HCT116 (cell line): ENCODE measurements at places on chromosomes 4 and X.

- H3K27me3 ChIP-seq: no peaks in the 10 kb centered on the region
- DNase-seq: no peak
- H3K4me3 ChIP-seq: no peak overlapping the region
Measured at GRCh38 chr4:165347647-165348569, 20.4 kb downstream of the MSMO1 start.

- no peak overlapping the region for H3K27ac ChIP-seq
- no peaks in the 10 kb centered on the region for H3K27me3 ChIP-seq
- H3K36me3 ChIP-seq: no peaks in the 10 kb centered on the region
- peaks cover 10% of the 10 kb centered on the region; the same call in 1 of the 2 replicates for H3K4me1 ChIP-seq
- peak overlapping the region; percentile 64 for H3K4me3 ChIP-seq
Measured at GRCh38 chrX:150363561-150364346, 637 bp downstream of the MAMLD1 start.

- H3K36me3 ChIP-seq: peaks cover 2% of the 10 kb centered on the region; the same call in 1 of the 2 replicates
- no peaks in the 10 kb centered on the region for H3K4me1 ChIP-seq
- no peak for DNase-seq
- no peak overlapping the region for H3K27ac ChIP-seq
- no peak overlapping the region for H3K4me3 ChIP-seq
- H3K27me3 ChIP-seq: no peaks in the 10 kb centered on the region
Measured at GRCh38 chr4:105273230-105273629, 126.6 kb downstream of the TET2 start.

- no peaks in the 10 kb centered on the region for H3K36me3 ChIP-seq
- H3K27ac ChIP-seq: no peak overlapping the region
- no peaks in the 10 kb centered on the region for H3K4me1 ChIP-seq
- H3K4me3 ChIP-seq: no peak overlapping the region
Measured at GRCh38 chr4:21469438-21470300, 478.9 kb downstream of the KCNIP4 start.

GRCh38 chrX:362937-363620 lies 23.6 kb downstream of the PPP2R3B start:
- no peaks in the 10 kb centered on the region for H3K36me3 ChIP-seq
- DNase-seq: no peak
- H3K4me3 ChIP-seq: no peak overlapping the region

GRCh38 chr4:125368146-125368545 lies 53.4 kb downstream of the FAT4 start:
- H3K27me3 ChIP-seq: no peaks in the 10 kb centered on the region
- H3K4me1 ChIP-seq: no peaks in the 10 kb centered on the region
- H3K4me3 ChIP-seq: no peak overlapping the region
- no peaks in the 10 kb centered on the region for H3K36me3 ChIP-seq
- H3K27ac ChIP-seq: no peak overlapping the region
- no peak for DNase-seq

DNA sequence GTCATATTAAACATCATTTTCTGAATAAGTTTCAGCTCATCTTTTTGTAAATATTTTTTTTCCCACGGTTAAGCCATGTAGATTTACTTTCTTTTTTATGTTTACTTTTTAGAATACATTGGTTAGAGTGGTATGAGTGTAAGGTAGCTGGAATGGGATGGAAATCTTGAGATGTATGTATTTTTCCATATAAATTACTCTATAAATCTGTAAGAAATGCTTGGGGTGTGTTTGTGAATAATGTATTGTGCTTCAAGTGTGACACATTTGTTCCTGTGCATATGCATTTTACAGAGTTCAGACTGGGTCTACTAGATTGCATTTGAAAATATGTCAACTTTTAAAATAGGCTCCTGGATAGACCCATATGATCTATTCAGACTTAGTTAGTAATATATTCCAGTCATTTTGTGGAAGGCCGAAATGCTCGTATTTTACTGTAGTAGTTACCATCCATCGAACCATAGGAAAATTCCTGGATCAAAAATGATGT lies 756.8 kb downstream of the RAPGEF2 start:
- H3K4me1 ChIP-seq: no peaks in the 10 kb centered on the region
- no peaks in the 10 kb centered on the region for H3K36me3 ChIP-seq

GRCh38 chr4:40388239-40388638 lies 53.1 kb downstream of the CHRNA9 start:
- no peaks in the 10 kb centered on the region for H3K27me3 ChIP-seq
- H3K27ac ChIP-seq: no peak overlapping the region

DNA sequence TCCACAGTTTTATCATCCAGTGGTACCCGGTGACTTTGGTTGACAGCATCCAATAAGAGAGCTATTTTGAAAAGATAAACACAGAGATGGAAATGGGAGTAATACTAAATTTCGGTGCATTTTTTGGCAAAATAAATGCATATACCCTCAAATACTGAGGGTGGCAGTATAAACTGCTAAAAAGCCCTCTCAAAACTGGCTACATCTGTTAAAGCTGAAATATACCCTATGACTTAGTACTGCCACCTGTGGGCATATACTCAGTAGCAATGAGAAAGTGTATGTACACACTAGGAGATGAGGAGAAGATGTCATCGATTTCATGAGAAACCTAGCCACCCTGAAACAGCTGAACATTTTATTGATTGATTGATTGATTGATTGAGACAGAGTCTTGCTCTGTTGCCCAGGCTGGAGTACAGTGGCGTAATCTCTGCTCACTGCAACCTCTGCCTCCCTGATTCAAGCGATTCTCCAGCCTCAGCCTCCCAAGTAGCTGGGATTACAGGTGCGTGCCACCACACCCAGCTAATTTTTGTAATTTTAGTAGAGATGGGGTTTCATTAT lies 12.2 kb upstream of the TMEM128 start:
- H3K4me3 ChIP-seq: no peak overlapping the region
- DNase-seq: peak; percentile 74
- no peaks in the 10 kb centered on the region for H3K36me3 ChIP-seq
- no peaks in the 10 kb centered on the region for H3K4me1 ChIP-seq
- H3K27me3 ChIP-seq: no peaks in the 10 kb centered on the region
- no peak overlapping the region for H3K27ac ChIP-seq
